CD4-positive, alpha-beta T cell treated with Interleukin-17A for 4 hours (primary cell): ENCODE measurements at places on chromosomes 1 and 21.

DNA sequence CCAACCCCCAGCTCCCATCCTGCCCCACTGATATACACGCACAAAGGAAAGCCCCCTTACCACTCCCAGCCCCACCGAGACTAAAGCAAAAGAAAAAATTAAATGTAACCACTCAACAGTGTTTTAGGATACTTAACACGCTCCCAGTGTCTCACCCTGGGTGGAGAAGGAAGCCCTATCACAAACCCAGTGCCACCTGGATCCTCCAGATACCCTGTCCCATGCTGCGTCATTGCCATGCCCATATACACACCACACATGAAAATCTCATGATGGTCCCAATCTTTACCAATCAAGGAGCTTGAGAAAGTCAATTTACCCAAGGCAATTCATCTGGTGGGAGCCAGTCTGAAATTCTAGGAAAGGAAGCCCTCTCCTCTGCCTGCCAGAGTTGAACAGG lies 11.2 kb downstream of the KIAA1614 start:
- no peak for DNase-seq

DNA sequence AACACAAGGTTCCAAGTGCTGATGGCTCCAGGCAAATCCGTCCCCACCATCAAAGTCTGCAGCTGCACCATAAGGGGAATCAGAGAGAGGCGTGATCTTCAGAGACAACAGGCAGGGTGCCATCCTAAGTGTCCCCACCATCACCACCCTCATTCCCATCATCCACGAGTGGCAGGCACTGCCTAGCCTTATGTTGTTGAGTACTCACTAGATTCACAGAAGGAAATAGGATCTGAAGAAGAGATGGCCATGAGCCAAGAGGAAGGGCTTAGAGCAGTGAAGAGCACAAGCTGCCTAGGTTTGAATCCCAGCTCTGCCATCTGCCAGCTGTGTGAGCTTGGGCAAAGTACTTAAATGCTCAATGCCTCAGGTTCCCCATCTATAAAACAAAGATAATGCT lies 207.3 kb upstream of the CSF3R start:
- DNase-seq: no peak

- no peak for DNase-seq
These were observed 6.4 kb upstream of the PKP1 start for GRCh38 chr1:201276891-201277290.

GRCh38 chr1:109875874-109876273 lies 34.8 kb upstream of the CSF1 start:
- no peak for DNase-seq

DNA sequence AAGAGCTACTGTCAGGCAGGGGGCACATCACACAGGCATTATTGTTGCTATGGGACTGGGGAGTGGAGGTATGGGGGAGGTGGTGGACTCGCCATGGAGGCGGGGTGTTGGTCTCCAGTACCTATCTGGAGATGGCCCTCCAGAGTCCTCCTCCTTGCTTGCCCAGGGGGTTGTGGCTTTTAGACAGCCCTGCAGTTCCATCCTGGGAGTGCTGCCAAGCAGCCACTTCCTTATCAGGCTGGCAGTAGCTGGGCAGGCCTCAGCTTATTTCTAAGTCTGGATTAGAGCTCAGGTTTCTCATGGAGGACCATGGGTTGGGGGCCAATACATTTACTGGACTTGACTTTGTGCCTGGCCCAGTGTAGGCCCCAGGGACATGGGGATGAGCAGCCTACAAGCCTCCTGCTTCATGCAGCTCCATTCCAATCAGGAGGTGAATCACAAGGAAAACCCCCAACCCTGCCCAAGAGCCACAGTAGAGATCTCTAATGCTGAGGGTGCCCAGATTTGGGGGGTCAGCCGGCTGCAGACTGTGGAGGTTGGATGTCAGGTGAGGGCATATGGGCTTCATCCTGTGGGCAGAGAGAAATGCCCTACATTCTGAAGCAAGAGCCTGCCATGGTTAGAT lies 210.7 kb upstream of the EDN2 start:
- no peak for DNase-seq

DNA sequence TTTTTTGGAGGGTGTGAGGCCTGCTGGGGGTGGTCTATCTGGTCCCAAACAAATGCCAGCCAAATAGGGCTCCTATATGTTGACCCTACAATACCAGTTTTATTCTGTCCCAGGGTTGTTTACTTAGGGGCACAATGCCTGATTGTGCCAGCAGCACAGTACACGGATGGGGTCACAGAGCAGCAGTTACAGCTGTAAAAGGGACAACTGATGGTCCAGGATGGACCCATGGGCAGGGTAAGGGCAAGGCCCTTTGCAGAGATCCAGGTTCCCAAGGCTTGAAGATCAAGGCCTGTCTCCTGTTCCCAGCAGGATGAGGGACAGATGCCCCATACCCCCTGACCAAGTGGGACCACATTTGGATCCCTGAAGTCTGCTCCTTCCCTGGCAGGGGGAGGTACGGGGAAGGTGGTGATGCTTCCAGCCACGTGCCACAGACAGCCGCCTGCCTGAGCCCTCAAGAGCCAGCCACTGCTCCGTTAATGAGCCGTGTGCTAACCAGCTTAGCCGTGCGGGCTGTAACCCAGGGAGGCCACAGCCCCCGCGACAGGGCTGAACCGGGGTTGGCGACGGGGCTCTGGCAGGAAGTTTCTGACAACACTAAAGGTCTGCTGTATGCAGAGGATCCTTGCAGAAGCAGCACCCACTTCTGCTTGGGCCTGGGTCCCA lies 18.2 kb downstream of the SLC6A9 start:
- DNase-seq: no peak

DNA sequence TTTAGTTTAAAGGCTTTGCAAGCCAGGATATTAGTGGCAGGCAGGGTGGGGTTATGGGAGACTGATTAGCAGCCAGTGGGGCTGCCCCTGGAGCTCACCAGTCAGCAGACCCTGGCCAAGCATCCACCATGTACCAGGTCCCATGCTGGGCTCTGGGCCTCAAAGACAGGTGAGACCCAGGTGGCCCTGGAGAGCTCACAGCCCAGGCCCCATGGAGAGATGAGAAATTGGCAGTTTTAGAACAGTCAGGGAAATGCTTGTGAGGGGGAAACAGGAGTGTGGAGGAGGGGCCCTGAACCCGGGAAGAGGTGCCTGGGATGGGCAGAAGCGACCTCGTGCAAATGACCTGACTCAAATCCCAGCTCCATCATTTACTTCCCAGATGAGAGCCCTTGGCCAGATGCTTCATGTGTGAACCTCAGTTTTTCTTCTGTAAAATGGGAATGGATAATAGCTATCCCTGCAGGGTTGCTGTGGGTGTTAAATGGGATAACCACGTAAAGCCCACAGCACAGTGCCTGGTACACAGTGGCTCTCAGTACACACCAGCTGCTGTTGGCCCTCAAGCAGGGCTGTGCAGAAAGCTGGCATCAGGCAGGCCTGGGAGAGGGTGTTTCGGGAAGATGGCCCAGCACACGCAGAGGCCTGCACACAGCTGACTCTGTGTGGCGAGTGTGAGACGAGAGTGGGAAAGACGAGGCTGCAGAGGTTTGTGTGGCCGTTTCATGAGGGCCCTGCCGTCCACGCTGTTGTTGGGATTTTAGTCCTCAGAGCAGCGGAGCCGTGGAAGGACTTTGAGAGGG lies 518.5 kb downstream of the PTPRU start:
- DNase-seq: no peak

GRCh38 chr1:214330222-214330621 lies 49.3 kb downstream of the SMYD2 start:
- DNase-seq: no peak

- DNase-seq: no peak
These were observed 112.5 kb upstream of the GFI1 start for GRCh38 chr1:92599184-92599583.

DNA sequence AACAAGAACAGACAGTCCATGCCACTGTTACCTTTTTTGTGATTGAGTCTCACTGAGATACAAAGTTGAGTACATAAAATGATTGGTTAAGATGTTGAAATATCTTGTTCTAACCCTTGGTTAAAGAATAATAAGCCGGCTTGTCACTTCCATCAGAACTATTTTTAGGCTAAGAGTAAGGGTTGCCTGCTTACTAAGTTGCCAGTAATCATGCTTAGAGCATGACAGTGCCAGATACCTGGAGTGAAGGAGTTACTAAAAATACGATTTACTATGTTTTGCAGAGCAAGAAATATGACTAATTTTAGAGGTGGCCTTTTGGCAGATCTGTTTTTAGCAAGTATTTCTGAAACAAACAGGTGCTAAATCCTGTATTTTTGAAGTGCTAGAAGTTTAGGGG lies 6.0 kb downstream of the HUNK start:
- DNase-seq: no peak

GRCh38 chr21:35309316-35309715 lies 260.2 kb upstream of the RUNX1 start:
- DNase-seq: no peak

DNA sequence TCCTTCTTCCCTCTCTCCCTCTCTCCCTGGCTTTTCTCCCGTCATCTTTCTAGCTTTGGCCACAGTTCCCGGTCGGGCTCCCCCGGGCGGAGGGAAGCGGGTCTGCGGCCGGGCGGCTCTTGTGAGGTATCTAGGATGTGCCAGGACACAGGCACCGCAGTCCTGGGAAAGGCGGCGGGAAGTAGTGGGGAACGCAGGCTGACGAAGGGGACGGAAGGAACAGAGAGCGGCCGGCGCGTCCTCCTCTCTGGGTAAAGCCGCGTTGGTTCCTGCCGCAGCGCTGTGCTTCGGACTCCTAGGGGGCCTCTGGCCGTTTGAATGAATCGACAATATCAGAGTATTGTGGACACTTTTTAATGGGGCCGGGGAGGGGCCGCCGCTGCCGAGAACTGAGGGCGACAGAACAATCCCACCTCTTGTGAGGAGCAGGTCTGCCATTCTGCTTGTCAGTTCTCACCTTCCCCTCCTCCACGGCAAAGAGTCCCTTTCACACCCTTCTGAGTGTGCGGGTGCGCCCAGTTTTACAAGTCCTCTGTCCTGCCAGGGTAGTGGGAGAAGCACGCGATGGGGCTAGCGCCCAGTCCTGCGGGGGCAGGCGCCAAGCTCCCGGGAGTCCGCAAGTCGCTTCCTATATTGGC lies 1.2 kb upstream of the LHX9 start:
- peak; percentile 13 for DNase-seq

GRCh38 chr1:51568231-51568935 lies 48.5 kb upstream of the OSBPL9 start:
- no peak for DNase-seq

GRCh38 chr1:12143631-12144155 lies 23.1 kb upstream of the TNFRSF1B start:
- peak; percentile 62 for DNase-seq

GRCh38 chr21:15894596-15894995 lies 164.8 kb downstream of the USP25 start:
- DNase-seq: no peak

DNA sequence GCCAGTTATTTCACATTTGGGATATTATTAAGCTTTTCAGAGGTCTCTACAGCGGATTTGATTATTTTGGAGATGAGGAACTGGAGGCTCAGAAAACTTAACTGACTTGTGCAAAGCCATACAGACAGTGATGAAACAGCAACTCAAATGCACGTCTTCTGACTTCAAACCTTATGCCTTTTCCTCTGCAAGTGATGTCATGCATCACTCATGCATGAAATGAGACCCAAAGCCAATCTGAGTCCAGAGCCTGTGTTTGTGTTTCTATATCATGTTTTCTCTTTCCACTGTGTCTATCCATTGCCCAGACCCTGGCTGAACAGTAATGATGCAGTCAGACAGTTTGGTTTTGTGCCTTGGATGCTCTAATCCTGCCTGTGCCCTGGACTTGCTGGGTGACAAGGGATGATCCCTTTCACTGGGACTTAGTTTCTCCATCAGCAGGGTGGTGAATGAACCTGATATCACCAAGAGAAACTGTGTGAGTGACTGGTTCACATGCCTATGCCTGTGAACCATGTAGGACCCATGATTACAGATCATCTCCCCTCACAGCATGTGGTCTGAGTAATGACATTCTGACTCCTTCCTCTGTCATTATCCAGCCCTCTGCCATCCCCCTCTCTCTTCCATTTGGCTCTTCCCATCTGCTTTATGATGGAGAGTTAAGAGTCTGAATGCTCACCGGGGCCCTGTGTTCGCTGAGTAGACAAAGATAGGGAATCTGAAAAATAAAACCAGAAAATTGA lies 33.4 kb downstream of the SLAMF6 start:
- no peak for DNase-seq

DNA sequence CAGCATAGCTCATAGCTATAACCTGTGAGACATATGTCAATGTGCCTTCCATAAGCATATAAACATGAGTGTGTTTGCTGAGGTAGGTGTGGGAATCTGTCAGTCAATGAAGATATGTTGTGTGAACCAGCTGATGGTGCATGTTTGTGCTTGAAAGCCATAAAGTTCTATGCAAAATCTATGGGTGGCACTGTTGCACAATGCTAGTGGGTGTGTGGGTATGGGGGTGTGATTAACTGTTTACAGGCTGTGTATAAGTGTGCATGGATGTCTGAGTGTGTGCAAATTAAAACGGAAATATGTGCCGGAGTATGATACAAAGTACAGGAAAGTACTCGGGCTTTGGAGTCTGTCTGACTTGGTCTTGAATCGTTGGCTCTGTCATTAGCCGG lies 1.0 kb upstream of the ATP2B4 start:
- peak; percentile 74 for DNase-seq

DNA sequence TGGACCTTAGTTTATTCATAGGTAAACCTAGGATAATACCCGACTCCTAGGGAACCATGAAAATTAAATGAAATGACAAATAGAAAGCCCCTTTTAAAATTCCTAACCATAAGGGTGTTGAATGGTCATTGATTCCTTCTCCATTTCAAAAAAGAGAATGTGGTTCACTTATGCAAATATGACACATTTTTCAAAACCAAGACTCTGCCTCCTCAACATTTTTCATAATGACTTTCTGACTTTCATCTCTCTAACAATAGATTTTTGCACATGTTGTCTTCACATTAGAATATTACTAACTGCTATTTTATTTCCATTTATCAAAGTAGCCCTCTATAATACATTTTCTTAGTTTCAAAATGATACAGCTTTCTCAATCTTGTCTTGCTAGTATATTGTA lies 169.1 kb downstream of the NTNG1 start:
- DNase-seq: no peak

DNA sequence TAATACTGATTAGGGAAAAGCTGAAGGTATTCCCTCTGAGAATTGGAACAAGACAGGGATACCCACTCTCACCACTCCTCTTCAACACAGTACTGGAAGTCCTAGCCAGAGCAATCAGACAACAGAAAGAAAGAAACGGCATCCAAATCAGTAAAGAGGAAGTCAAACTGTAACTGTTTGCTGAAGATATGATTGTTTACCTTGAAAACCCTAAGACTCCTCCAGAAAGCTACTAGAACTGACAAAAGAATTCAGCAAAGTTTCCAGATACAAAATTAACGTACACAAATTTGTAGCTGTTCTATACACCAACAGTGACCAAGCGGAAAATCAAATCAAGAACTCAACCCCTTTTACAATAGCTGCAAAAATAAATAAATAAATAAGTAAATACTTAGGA lies 78.6 kb downstream of the EXTL2 start:
- no peak for DNase-seq

DNA sequence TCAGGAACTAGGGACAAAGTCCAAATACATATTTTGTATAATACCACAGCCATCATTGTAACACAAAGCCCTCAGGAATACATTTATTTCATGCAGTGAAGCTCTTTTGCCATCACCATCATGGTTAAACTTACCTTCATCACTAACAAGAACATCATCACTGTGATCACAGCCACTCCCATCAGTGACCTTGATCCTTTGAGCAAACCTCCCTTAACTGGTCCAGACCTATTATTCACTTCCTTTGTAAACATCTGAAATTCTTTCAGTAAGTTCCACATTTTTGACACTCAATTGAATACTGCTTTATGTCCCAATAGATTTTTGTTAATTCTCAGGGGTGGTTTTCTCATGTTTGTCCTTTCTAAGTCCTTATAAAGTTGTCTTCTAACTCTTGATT lies 16.2 kb upstream of the KPRP start:
- no peak for DNase-seq

GRCh38 chr1:170660281-170660713 lies 3.6 kb upstream of the PRRX1 start:
- DNase-seq: no peak
